DMS 273 treated with DMSO at 0.1 percent for 48 hours (cell line): ENCODE measurements at places on chromosomes 3 and 15.

GRCh38 chr15:57387564-57388076 is 11.3 kb downstream of the CGNL1 start:
- DNase-seq: no peak

- DNase-seq: no peak
These were observed 87.7 kb upstream of the ALDH1L1 start for GRCh38 chr3:126267976-126268615.

DNA sequence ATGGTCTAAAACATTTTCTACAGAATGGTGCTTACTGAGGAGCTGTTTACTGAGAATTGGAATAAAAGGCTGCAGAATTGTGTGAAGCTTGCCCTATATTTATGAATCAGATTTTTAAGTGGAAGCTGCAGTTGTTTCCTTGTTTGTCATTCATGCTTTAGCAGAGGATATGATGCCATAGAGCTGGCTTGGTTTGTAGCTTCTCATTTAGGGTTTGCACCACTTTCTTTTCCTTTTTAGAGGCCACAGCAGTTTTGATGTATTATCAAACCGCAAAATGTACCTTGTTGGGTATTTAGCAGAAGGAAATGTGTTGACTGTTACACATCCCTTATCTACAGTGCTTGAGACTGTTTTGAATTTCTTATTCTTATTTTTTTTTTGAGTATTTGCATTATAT is 66.2 kb downstream of the RASA2 start:
- DNase-seq: no peak

DNA sequence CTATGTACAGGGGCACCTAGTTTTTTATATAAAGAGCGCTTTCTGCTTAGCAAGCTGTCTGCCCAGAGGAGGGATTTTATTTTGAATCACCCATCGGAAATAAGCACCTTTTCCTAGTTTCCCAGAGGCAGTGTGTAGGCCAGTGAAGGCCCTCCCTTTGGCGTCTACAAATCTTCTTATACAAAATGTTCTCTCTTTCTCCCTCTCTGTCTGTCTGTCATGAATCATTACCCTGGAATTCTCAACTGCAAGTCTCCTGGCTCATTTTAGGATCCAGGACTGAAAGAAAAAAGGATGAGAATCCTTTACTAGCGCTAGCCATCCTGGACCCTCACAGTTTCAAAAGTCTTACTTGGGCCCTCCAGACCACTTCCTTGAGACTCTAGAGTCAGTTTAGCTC is 728.1 kb downstream of the OTOL1 start:
- DNase-seq: no peak

GRCh38 chr15:41970456-41970855 is 1.9 kb downstream of the EHD4 start:
- DNase-seq: no peak

DNA sequence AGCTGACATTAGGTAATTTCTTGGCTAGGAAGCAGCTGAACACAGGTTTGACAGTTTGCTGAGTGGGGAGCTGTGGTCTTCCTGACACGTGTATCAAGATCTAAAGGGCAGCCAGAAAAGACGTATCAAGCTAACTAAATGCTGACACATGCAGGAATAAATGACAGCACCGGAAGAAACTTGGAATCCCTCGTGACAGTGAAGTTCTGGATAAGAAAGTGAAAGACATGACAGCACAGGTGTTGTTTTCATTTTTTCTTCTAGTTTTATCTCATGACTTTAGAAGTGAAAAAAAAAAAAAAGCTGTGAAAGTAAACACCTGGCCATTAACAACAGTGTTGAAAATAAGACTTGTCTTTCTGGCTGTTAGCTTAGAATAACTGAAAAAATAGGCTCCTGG is 48.7 kb downstream of the FGF7 start:
- DNase-seq: no peak

DNA sequence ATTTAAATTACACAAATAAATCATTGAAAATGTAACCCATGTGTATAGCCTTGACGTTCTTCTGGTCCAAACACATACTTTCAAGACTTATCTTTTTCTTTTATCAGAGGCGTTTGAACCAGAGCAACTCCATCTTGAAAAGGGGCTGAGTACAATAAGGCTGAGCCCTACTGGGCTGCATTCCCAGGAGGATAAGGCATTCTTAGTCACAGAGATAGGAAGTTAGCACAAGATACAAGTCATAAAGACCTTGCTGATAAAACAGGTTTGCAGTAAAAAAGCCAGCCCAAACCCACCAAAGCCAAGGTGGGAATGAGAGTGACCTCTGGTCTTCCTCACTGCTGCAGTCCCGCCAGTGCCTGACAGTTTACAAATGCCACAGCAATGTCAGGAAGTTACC is 101.0 kb upstream of the IGSF10 start:
- DNase-seq: no peak

DNA sequence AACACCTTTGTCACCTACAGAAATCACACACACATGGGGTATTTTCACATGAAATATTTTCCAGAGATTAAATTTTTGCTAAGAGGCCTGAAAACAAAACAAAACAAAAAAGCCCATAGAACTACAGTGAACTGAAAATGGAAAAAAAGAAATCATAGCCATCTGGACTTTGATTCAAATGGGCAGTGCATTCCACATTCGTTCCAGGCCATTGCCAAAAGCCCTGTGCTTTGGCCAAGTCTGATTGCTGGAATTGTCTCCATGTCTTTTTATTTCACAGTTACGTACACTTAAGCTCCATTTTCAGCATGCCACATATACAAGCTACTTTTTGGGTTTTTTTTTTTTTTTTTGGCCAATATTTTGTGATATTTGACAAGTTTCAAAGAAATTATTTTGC is 47.1 kb downstream of the TFG start:
- DNase-seq: no peak

- DNase-seq: no peak
These were observed 684.6 kb upstream of the CCDC54 start for GRCh38 chr3:106692624-106693023.

DNA sequence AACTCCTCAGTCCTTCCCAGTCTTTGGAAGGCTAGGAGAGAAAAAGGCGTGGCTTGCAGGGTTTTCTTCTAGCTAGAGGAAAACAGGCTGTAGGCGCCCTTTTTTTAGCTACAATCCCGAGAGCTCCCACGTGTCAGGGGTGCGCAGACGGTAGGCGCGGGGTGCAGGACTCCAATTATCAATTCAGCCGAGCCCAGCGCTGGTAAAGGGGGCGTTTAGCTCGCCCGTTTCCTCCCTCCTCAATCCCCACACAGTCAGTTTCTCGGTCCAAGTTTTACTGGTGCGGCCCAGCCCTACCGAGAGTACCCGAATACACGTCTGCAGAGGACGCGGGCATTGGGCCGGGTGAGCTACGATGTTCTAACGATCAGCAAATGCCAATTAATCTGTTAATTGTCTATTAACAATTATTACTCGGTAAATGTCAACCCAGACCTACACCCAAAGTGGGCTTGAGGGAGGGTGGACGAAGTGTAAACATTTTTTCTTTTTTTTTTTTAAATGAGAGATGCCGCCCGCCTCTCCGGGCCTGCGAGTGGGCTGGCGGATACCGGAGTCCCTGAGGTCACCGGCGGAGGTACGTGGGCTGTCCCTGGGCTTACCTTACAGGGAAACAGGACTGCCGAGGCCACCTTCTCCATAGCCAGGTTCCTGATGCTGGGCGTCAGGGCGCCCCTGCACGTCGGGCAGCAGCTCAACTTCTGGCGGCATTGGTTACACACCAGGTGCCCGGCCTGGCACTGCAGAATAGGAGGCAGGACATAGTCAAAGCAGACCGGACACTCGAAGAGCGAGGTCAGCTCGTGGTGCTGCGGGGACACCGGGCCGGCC is 923 bp downstream of the SIAH2 start:
- DNase-seq: peak; percentile 50

DNA sequence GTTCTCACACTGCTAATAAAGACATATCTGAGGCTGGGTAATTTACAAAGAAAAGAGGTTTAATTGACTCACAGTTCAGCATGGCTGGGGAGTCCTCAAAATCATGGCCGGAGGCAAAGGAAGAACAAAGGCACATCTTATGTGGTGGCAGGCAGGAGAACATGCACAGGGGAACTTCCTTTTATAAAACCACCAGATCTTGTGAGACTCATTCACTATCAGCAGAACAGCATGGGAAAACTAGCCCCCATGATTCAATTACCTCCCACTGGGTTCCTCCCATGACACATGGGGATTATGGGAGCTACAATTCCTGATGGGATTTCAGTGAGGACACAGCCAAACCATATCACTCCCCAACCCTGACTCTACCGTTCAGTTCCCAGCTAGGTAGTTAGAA is 59.7 kb upstream of the MINAR1 start:
- DNase-seq: no peak

DNA sequence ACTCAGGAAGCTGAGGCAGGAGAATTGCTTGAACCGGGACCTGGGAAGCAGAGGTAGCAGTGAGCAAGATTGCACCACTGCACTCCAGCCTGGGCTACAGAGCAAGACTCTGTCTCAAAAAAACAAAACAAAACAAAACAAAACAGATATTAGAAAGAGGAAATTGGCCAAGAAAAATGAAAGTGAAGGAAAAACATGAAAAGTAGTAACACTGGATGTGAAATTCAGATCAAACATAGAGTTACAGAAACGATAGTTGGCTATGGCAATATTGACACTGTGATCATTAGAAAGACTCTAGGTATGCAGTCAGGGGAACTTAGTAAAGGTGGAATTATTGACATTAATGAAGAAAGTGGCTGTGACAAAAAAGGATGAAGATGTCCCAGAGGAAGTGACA is 13.2 kb upstream of the TIPARP start:
- DNase-seq: no peak

- DNase-seq: peak; percentile 4
These were observed 40.1 kb downstream of the EAF1 start for GRCh38 chr3:15467227-15468181.

DNA sequence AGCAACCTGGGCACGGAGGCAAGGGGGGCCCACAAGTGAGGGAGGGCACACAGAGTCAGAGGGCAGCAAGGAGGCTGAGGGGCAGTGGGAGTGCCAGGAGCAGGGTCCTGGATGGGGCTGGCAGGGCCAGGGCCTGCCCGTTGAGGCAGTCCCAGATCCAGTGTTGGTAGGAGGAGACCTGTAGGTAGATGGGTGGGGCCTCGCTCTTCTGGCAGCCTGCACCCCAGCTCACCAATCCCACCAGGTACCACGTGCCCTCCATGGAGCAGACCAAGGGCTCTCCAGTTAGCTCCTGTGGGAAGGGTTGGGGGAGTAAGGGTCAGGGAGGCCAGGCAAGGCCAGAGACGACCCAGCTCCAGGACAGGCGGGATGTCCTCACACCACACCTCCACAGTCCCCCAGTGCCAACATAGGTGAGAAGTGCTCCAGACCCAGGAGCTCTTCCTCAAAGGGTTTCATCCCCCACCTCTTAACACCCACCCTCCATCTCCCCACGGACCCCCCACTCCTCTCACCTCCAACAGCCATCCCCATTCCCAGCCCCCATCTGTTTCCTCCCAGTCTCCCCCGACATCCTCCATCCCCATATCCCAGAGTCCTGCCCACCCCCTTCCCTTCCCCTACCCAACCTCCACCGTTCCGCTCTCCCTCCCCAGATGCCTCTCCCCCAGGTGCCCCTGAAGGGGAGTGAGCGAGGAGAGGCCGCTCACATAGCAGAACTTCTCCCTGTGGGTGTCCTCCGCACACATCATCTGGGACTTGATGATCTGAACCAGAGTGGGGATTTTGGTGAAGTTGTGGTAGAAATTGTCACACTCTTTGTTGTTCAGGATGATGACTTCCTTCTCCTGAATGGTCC is 5.2 kb downstream of the PRSS50 start:
- DNase-seq: no peak

DNA sequence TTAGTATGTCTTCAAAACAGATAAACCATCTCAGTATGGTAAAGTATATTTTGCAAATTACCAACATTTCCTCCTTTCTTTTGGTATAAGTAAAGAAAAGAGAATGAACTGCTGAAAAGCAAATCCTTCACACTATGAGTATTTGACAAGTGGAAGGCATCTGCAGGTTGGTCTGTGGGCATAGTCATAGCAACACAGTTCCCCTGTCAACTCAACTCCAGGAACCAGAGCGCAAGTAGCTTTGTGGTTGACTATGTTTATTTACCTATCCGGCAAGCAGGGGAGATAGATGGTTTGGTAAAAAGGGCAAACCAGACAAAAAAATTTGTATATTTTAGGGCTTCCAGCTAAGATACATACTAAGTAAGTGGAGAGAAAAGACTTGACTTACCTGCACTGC is 88.3 kb upstream of the PPIB start:
- no peak for DNase-seq

DNA sequence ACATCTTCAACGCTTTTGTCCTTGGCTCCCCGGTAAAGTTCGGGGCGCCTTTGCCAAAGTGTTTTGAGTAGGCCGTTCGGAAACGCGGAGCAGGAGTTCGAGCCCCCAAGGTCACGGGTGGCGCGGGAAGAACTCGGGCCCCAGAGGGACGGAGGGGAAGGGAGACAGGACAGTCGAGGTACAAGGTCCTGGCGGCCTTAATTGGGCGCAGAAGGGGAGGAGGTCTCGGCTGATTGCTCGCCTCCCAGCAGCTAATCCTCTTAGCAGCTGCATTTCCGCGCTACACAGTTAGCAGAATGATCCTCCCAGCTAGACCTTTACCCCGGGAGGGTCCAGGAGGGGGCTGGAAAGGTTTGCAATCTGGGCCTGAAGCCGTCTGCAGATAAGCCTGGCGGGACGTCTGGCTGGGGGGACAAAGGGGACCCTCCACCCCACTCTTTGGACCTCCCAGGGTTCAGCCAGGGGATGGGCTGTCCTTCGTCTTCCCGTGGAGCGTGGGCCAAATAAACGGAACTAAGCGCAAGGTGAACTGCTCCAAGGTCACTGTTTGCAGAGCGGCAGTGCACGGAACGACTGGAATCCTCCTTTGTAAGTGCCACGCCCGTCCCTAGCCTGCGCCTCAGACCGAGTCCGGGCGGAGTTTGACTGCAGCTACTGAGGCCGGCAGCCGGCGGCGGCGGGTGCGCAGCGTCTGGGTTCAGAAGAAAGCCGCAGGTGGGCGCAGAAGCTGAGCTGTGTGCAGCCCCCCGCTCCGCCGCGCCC is 7.2 kb downstream of the EOMES start:
- DNase-seq: no peak

DNA sequence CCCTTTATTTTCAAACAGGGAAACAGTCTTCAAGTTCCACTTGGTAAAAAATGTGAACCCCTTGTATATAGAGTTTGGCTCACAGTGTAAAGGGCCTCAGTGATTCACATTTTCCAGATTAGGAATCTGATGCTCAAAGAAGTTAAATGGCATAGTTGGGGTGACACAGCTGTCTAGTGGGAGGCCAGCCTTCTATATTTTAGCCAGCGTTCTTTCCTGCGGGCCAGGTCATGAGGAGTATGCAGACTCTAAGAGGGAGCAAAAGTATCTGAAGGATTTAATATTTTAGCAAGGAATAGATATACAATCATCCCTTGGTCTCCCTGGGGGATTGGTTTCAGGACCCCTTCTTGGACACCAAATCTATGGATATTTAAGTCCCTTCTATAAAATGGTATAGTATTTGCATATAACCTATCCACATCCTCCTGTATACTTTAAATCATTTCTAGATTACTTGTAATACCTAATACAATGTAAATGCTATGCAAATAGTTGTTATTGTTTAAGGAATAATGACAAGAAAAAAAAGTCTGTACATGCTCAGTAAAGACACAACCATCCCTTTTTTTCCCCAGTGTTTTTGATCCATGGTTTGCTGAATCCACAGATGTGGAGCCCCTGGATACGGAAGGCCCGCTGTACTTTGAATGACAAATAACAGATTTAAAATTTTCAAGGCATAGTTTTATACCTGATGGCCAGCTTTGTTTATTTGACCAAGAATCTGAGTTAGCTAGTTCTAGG is 7.0 kb downstream of the B2M start:
- DNase-seq: no peak

- no peak for DNase-seq
These were observed 730 bp downstream of the SPRED1 start for GRCh38 chr15:38253351-38253781.

- DNase-seq: no peak
These were observed 175.4 kb downstream of the TBC1D2B start for GRCh38 chr15:77901921-77902750.
